ENCODE measurements at places on chromosomes 3 and 15.

GRCh38 chr3:68648494-68648893 lies 283.9 kb downstream of the TAFA4 start:
- DNase-seq: no peak

DNA sequence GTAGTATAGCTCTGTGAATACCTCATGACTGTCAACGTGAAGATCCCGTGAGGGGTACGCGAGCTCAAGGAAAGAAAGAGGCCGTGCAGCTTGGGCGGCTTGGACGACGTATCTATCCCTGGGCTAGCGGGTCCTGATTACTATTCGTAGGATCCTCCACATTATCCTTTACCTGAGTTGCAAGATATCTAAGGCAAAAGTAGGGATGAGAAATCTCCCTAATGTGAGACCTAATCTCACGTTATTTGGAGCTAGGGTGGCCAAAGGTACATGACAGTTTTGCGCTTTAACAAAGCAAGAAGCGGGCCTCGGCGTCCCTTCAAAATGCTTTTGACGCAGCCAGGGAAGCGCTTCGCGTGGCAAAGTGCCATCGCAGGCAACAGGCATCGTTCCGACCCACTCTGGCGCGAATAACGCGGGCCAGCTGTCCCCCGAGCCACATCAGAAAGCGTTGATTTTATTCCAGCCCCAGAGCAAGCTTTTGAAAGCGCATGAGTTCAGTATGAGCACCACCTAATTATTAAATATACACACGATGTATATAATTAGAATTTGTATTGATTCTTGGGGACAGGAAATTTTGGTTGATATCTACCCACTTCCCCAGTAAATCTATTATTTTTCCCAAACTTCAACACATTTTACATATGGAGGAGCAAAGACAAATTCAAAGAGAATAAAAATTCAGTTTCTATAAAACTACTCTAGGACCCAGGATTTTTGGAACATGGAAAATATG lies 2.5 kb upstream of the EOMES start:
- no peak for DNase-seq

DNA sequence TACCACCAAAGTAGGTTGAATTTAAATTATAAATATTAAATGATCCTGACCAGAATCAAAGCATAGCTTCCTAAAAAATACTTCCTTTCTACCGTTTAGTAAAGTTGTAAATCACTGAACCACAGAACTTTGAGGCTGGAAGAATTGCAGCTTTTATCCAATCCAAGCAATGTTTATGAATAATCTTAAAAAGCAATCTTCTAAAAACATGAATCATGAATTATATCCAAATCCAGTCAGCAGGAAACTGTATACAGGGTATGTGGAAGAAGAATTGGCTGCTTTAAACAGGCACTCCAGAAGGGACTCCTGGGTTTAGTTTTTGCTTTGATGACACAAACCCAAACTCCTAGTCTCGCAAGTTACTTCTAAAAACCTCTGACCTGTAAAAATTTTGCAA lies 30.2 kb downstream of the HEG1 start:
- DNase-seq: no peak

- DNase-seq: no peak
These were observed 15.1 kb downstream of the KNG1 start for GRCh38 chr3:186732169-186732766.

DNA sequence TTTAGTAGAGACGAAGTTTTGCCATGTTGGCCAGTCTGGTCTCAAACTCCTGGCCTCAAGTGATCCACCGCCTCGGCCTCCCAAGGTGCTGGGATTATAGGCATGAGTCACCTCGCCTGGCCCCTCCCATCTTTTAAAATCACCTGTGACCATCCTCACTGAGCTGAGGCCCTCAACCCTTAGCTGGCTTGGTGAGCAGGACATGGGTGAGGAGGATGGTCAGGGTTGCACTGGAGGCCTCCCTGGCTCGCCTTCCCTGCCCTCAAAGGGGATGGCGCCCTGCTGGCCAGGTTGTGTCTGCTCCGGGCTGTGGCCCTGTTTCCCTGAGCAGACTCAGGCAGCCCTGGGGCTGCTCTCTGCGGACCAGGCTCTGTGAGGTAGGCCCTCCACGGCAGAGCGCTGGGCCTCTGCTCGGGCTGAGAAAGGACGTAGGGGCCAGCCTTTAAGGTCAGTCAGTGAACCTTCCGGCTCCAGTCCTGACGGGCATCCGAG lies 33.7 kb downstream of the SYNM start:
- DNase-seq: no peak

DNA sequence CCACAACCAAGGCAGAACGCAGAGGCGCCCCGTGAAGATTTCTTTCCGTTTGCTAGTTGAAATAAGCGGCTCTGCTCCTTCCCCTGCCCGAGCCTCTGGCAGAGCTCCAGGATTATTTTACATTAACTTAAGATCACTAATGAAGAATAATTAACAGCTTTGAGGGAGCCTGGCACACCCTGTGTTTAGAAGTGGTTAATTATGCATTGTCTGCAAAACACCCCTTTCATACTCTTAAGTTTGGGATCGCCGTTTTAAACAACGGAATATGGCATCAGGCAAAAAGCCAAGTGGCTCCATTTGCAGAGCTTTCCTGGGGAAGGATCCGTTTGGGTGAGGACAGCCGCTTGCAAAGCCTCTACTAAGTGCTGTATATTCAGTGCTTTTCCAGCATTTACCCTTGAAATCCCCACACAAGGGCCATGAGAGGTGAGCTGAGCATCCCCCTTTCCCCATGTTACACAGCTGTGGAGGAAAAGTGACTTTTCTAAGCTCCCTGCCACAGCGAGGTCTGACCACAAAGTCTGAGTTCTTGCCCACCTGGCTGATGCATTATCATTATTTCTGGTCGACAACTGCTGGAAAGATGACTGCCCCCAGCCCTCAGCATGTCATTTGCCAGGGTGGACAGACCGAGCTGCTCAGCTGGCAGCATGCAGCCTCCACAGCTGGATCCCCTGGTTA lies 33.9 kb downstream of the IQSEC1 start:
- no peak for DNase-seq

- DNase-seq: no peak
These were observed 77.5 kb downstream of the CHSY1 start for GRCh38 chr15:101174152-101174920.

GRCh38 chr15:55407498-55408011 lies 604 bp downstream of the CCPG1 start:
- DNase-seq: no peak

DNA sequence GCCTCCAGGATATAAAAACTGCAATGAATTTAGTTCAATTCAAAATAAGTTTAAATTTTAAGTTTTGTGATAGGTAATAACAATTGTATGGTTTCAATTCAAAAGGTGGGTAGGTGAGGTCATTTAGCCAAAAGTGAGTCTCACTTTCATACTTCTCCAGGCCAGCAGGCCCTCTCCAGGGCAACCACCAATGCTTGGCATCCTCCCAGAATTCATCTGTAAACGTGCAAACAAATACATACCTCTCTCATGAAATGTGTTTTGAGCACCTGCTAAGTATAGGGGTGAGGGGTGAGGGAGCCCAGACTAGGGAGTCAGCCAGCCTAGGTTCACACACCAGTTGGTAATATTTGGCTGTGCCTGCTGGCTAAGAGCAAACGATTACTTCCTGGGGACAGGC lies 22.0 kb upstream of the RBSN start:
- no peak for DNase-seq

DNA sequence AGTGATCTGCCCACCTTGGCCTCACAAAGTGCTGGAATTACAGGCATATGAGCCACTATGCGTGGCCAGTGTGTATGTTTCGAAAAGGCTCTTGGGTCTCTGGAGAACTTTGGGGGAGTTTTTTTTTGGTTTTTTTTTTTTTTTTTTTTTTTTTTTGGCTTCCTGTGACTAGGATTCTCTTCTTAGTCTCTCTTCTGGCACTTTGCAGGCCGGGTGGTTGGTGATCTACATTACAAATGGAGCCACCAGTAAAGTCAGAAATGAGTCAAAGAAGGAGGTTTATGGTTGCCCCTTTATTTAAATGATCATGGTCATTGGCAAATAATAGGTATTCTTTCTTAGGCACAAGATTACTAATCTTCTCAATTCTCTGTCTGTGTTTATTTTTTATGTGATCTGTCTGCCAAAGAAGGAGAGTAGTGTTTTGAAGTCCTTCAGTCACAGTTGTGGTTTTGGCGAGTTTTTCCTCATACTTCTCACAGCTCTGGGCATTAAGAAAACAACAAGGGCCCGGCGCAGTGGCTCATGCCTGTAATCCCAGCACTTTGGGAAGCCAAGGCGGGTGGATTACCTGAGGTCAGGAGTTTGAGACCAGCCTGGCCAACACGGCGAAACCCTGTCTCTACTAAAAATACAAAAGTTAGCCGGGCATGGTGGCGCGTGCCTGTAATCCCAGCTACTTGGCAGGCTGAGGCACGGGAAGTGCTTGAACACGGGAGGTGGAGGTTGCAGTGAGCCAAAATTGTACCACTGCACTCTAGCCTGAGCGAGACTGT lies 38.3 kb downstream of the PDE8A start:
- DNase-seq: no peak

- DNase-seq: no peak
These were observed 164.1 kb upstream of the LRRFIP2 start for GRCh38 chr3:37338500-37338899.

- DNase-seq: peak; percentile 66
These were observed 111.7 kb downstream of the NUP210 start for GRCh38 chr3:13308380-13308801.

DNA sequence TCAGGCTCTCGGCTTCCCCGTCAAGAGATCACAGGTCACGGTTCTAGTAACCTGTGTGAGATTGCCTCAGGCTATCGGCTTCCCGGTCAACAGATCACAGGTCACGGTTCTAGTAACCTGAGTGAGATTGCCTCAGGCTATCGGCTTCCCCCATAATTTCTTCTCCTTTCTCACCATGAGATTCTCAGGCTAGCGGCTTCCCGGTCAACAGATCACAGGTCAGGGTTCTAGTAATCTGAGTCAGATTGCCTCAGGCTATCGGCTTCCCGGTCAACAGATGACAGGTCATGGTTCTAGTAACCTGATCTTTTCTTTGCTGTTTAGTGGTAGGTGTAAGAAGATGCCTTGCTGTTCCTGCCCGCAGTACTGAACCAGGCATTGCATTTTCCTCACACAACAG lies 418.2 kb upstream of the ZNF717 start:
- no peak for DNase-seq

- peak; percentile 37 for DNase-seq
These were observed 2.7 kb downstream of the TATDN2 start for GRCh38 chr3:10251006-10251405.

GRCh38 chr15:29151484-29151857 lies 118.2 kb downstream of the NSMCE3 start:
- DNase-seq: no peak

DNA sequence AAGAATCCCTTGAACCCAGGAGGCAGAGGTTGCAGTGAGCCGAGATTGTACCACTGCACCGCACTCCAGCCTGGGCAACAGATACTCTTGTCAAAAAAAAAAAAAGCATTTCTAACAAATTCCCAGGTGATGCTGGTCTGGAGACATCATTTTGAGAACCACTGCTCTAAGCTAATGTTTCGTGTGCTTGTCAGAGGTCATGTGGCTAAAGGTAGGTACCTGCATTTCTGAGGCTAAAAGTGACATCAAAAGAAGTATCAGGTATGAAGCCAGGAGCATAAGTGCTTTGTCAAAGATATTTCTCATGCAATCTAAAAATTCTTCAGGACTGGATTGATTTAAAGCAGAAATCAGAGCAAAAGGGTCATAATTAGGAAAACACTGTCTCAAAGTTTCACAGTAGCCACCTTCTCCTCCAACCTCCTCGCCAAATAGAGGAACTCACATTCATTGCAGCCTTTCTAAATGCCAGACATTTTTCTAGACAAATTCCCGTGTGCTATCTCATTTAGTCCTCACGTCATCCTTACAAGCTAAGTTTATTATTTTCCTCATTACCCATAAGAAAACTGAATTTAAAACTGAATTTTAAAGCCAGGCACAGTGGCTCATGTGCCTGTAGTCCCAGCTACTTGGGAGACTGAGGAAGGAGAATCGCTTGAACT lies 25.7 kb upstream of the GSK3B start:
- no peak for DNase-seq
